ENCODE measurements at places on chromosomes 1 and 21.

- DNase-seq = no peak
Observed at GRCh38 chr1:58035523-58035922, 511.0 kb downstream of the OMA1 start.

DNA sequence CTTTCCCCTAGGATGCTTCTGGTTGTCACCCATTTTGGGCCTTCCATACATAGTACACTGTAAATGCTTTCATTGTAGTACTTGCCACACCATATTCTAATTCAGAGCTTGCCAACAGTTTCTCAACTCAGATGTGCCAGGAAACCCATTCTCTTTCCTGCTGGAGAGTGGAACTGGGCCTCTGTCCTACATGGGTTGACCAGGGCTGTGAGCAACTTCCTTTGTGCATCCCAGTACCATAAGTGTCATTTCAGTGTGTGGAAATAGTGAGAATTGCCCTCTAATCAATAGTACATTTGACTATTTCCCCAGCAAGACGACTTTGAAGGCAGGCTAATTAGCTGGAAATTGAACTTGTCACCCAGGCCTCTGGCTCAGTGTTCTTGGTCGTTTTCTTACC lies 74.8 kb downstream of the MTR start:
- no peak for DNase-seq

DNA sequence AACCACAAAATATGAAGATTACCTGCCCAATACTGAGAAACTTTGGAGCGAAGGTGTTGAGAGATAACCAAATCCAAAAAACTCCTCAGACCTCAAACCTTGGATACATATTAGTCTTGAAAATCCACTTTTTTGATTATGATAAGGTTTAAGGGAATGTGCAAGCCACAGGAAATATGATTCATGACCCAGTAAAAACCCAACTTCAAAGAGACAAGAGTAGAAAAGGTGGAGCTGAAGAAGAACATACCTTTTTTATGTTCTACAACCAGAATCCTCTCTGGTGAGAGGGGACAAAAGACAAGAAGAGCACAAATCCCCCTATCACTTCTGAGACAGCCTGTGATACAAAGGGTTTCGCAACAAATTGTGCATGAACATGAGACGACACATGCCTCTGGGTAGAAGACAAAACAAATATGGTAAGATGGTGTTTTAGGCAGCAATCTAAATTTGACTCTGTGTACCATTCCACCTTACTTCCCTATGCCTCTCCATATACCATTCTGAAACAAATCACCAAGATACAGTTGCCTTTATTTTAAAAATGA lies 37.3 kb downstream of the COL24A1 start:
- no peak for DNase-seq

DNA sequence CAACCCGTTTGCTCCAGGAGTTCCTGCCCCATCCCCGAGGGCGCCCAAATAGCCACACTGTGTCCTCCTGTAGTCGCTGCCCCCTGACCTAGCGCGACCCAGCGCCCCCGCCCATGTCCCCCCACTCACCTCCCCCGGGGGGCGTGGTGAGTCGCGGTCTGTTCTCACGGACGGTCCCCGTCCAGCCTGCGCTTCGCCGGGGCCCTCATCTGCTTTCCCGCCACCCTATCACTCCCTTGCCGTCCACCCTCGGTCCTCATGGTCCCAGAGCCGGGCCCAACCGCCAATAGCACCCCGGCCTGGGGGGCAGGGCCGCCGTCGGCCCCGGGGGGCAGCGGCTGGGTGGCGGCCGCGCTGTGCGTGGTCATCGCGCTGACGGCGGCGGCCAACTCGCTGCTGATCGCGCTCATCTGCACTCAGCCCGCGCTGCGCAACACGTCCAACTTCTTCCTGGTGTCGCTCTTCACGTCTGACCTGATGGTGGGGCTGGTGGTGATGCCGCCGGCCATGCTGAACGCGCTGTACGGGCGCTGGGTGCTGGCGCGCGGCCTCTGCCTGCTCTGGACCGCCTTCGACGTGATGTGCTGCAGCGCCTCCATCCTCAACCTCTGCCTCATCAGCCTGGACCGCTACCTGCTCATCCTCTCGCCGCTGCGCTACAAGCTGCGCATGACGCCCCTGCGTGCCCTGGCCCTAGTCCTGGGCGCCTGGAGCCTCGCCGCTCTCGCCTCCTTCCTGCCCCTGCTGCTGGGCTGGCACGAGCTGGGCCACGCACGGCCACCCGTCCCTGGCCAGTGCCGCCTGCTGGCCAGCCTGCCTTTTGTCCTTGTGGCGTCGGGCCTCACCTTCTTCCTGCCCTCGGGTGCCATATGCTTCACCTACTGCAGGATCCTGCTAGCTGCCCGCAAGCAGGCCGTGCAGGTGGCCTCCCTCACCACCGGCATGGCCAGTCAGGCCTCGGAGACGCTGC lies 1.1 kb downstream of the HTR6 start:
- no peak for DNase-seq

GRCh38 chr1:5628416-5628815 lies 363.8 kb downstream of the NPHP4 start:
- no peak for DNase-seq

DNA sequence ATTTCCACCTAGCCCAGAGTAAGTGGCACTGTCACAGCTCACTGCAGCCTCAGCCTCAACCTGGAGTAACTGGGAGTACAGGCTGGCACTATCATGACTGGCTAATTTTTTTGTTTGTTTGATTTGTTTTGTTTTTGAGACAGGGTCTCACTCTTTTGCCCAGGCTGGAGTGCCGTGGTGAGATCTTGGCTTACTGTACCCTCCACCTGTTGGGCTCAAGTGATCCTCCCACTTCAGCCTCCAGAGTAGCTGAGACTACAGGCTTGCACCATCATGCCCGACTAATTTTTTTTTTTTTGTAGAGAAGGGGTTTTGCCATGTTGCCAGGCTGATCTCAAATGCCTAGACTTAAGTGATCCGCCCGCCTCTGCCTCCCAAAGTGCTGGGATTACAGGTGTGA lies 2.5 kb downstream of the UCK2 start:
- no peak for DNase-seq

GRCh38 chr21:33478182-33478581 lies 1.6 kb downstream of the TMEM50B start:
- DNase-seq = no peak

DNA sequence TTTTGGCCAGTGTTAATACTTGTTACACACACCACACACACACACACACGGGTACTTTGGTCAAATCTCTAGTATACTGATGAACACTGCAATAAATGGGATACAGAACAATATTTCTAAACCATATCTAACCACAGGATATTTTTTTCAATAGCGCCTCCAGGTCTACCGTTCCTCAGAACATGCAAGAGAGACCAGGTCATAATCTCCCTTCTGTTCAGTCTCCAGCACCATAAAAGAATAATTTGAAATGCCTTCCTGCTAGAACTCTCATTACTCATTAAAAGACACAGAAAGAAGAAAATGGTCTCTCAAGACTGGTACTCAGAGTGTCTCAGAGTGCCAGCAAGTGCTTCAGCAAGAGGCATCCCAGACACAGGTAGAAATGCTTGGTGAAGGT lies 11.5 kb upstream of the SLC44A3 start:
- DNase-seq = no peak

DNA sequence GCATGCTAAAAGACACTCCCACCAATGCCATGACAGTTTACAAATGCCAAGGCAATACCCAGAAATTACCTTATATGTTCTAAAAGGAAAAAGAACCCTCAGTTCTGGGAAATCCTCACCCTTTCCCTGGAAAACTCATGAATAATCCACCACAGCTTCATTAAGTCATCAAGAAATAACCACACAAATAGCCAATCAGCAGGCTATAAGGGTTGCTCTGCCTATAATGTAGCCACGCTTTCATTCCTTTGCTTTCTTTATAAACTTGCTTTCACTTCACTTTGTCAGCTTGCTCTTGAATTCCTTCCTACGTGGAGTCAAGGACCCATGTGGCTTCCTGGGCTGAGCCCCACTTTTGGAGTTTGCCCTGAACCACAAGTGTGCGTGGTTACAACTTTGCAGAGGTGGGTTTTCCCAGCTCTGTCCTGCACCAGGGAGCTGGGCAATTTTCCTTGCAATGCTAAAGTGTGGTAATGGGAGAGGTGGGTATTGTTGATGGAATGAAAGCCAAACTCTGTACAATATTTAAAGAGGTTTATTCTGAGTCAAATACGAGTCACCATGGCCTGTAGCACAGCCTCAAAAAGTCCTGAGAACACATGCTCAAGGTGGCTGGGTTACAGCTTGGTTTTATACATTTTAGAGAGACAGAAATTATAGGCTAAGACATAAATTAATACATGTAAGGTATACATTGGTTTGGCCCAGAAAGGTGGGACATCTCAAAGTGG lies 42.2 kb upstream of the COG2 start:
- DNase-seq = no peak

- no peak for DNase-seq
Observed at GRCh38 chr1:10852486-10852885, 56.0 kb upstream of the CASZ1 start.

GRCh38 chr1:223410036-223410435 lies 16.8 kb downstream of the CCDC185 start:
- DNase-seq = no peak

GRCh38 chr1:41724248-41724647 lies 194.5 kb downstream of the HIVEP3 start:
- no peak for DNase-seq

DNA sequence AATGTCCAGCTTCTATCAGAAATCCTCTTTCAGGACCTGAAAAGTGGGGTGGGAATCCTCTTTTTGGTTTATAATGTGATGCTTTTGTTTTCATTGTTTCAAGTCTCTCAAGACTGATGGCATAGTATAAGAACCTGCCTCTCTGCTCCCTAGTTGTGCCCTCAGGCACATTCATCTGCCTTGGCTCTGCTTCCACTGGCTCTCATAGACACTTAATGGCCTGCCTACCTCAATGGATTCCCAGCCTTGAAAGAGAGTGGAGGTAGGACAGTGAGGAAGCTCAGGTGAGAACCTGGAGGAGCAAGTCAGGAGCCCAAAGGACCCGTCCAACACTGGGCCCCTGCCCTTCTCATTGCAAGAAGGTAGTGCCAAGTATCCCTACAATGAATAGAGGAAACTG lies 4.8 kb downstream of the TTLL7 start:
- DNase-seq = no peak

- no peak for DNase-seq
Observed at GRCh38 chr1:199690496-199690895, 337.0 kb upstream of the NR5A2 start.
